Stimulated activated CD4-positive, alpha-beta T cell treated with anti-CD3 and anti-CD28 coated beads, Interleukin-1b, Interleukin-23, amount 100 ng/mL, for 1 hour (primary cell): ENCODE measurements at places on chromosomes 1 and 21.

- no peak for DNase-seq
Measured at GRCh38 chr1:50969611-50970508, at the start of gene CDKN2C. TSS of gene CDKN2C (plus strand) at chr1:50970245. CDS start at chr1:50970369, 124 bp downstream.

DNA sequence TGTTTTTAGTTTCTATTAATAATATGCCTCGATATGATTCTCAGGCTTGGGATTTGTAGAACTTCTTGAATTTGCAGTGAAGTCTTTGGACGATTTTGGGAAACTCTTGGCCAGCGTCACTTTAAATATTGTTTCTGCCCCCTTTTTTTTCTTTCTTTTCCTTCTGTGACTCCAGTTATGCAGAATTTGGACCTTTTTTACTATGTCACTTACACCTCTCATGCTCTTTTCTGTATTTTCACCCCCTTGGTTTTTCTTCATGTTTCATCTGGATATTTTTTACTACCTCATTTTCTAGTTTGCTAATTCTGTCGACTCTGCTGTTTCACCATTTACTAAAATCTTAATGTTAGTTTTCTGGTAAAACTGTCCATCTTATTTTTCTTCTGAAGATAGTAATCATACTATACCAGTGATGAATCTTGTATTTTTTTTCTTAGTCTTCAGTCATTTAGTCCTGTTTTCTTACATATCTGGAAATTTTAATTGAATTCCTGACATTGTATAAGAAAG, 173.6 kb downstream of the DHRS3 start:
- DNase-seq = no peak

DNA sequence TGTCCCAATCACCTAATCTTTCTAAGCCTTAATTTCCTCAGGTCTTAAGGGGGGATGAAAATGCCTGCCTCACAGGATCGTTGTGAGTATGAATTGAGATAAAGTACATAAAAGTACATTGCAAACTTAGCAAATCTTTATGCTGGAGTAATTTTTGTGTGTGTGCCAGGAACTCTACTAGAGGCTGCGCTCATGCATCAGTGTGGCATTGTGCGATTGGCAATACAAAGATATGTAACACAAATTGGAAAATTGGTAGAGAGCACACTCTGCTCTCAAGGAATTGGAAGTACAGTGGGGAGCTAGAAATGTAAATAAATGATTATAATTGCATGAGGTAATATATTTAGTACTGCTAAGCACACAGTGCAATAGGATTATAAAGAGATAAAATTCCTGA, 398.3 kb downstream of the DUSP10 start:
- DNase-seq = no peak

DNA sequence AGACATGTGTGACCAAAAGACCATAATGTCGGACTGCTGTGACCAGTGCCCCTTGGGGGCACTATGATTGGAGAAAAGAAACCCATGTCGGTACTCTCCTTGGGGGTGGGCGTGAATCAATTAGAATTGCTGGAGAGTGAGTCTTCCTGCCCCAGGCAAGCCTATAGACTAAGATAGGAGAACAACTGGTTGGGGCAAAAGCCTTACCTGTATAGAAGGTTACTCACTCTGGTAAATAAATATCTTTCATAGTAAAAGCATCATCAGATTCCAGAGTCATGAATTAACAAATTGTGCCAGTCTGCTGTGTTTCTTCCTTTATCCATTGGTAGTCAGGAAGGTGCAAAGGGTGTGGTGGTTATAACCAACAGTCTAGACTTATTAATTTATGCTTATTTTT, 2.9 kb upstream of the PTGFRN start:
- no peak for DNase-seq

- no peak for DNase-seq
Measured at GRCh38 chr1:166730299-166730888, 108.9 kb upstream of the POGK start.

GRCh38 chr1:147051136-147051535, 113.0 kb downstream of the NBPF12 start:
- no peak for DNase-seq

- DNase-seq = no peak
Measured at GRCh38 chr21:42971897-42972275, 2.5 kb upstream of the PKNOX1 start.

GRCh38 chr21:34351786-34352241, 12.0 kb upstream of the KCNE2 start:
- no peak for DNase-seq

- DNase-seq = no peak
Measured at GRCh38 chr1:156601122-156601830, at the start of gene GPATCH4. TSS of gene GPATCH4 (minus strand) at chr1:156601479.

DNA sequence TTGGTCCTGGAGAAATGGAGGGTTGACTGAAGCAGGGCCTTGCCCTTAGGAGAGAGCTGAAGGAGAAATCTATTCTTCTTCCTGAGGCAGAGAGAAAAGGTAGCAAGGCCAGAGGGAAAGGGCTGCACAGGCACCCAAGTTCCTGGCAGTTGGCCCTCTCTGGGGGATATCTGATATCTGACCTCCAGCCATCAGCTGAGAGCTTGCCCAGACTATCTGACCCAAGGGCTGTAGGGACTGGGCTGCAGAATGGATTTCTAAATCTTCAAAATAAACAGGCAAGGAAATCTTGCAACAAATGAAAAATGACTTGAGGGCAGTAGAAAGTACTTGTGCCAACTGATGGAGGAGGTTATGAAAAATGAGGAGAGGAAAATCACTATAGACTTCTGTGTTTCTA, 498 bp upstream of the CLCA2 start:
- DNase-seq = no peak

DNA sequence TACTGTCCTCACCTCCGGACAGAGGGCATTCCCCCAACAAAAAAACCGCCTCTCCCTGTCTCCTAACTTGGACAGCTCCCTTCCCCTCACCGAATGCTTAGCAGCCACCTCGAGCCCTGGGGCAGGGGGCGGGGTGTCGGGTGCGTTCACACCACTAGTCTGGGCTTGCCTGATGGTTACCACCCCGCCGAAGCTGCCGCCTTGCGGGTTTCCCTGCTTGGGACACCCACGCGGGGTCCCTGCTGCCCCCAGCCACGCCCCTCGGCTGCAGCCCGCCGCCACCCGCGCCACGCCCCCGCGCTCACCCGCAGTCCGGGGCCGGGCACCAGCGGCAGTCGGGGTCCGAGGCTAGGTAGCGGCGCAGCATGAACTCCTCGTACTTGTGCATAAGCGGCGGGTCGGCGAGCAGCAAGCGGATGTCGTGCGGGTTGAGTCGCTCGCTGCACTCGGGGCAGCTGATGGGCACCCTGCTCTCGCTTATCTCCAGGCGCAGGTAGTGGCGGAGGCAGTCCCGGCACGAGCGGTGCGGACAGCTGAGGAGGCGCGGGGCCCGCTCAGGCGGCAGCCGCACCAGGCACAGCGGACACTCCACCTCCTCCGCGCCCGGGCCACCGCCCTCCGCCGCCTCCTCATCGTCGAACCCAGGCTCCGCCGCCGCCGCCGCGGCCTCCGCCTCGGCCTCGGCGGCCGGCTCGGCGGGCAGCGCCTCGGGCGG, 706 bp downstream of the RNF19B start:
- peak; percentile 29 for DNase-seq

DNA sequence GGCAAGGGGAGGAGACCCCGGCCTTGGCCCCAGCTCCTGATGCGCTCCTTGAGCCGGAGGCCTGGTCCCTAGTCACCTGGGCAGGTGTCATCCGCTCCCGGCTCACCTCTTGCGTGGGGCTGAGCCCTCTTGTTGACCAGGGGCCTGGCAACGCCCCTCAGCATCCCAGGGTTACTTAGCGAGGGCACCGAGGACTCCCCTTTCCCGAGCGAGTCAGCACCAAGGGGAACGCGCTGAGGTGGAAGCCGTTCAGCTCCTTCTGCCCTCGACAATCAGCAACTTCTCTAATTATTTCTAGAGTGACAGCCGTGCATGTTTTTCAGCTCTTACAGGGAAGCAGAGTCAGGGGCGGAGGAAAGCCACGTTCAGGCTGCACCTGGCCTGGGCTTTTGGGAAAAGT, 522 bp downstream of the SLC45A1 start:
- DNase-seq = no peak

- no peak for DNase-seq
Measured at GRCh38 chr1:59697150-59697800, 117.5 kb upstream of the HOOK1 start.

DNA sequence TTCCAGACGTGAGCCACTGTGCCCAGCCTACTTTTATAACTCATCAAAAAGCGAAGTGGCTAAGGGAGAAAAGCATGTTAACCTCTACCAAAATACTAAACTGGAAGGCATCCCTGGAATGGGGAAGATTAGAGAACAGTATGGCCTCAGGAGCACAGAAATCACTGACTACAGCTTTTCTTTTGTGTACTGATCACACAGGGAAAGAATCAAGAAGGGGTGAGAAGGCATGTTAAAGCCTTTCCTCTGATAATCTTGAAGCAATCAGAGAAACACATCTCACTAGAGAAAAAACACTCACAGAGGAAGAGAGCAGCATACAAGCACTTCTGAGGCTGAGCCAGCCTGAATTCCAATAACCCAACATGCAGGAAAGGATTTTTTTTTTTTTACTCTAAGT, 10.7 kb downstream of the PCAT6 start:
- DNase-seq = no peak
